MCF 10A (cell line): ENCODE measurements at places on chromosomes 2 and 18. TPM values are rescaled to one million over a fixed set of nuclear protein-coding genes. Genes with fewer than 3 reads are reported as not detected.
A peak's percentile ranks its signal among the peaks of the same experiment; 100 is the strongest.

The TSN gene
- 60.7 and 78.2 TPM in 2 replicates for total RNA-seq

The NETO1 gene
- 0.82 TPM in 1 of 2 replicates, not detected in the other for total RNA-seq

The GAD1 gene
- total RNA-seq: 1.6 and 2.5 TPM in 2 replicates

The LYG1 gene
- 0.42 and 1.2 TPM in 2 replicates for total RNA-seq

The PPP1R1C gene
- not detected in 2 replicates for total RNA-seq

The C18orf32 gene
- 28.9 and 45.2 TPM in 2 replicates for total RNA-seq

The CAB39 gene
- 76.9 and 91.7 TPM in 2 replicates for total RNA-seq

The GALNT14 gene
- total RNA-seq: 4.6 and 6.8 TPM in 2 replicates

The ARMC9 gene
- total RNA-seq: 16.5 and 19.8 TPM in 2 replicates

The PLEKHA3 gene
- 29.8 and 43.4 TPM in 2 replicates for total RNA-seq

The LONRF2 gene
- total RNA-seq: not detected in 2 replicates

The NHEJ1 gene
- 7.5 and 11.5 TPM in 2 replicates for total RNA-seq

The POTEC gene
- not detected in 2 replicates for total RNA-seq

The STPG4 gene
- total RNA-seq: 0.83 TPM in 1 of 2 replicates, not detected in the other

DNA sequence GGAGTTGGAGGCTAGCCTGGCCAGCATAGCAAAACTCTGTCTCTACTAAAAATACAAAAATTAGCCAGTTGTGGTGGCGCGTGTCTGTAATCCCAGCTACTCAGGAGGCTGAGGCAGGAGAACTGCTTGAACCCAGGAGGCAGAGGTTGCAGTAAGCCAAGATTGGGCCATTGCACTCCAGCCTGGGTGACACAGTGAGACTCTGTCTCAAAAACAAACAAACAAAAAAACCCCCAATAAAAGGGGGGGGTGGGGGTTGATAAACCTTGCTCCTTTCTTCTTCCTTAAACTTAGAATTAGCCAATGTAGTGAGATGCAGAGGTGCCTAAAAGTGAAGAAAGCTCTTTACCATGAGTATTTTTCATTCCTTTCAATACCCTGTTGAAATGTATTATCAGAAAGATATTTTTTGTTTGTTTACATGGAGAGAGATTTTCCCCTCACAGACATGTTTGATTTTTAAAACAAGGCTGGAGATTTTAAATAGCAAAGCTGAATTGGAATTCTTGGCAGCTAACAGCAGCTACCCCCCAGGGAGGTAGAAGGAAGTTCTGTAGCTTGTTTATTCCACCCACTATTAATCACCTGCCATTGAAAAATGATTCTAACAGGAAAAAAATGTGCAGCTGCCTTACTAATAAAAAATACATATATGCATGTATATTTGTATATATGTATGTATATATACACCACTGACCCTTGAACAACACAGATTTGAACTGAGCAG is 48.6 kb downstream of the GYPC start:
- H3K27me3 ChIP-seq: peaks cover 1% of the 10 kb centered on the region
- no peaks in the 10 kb centered on the region for H3K36me3 ChIP-seq
- DNase-seq: no peak
- no peak overlapping the region for H3K4me3 ChIP-seq

DNA sequence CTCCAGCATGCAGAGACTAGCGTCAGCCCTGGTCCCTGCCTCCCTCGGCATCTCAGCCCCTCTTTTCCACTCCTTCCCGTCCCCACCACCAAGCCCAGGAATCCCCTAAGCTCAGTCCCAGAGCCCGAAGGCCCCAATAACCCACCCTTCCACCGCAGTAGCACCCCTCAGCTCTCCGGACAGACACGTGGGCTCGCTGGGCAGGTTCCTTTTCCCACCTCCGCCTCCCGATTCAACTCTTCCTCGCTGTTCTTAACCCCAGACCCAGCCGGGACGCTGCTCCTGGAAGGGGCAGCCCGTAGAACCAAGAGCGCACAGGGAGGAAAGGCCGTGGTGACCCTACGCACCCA is 1.4 kb downstream of the IHH start:
- no peaks in the 10 kb centered on the region for H3K4me1 ChIP-seq
- H3K27ac ChIP-seq: no peak overlapping the region
- no peak overlapping the region for H3K4me3 ChIP-seq
- DNase-seq: no peak
- H3K27me3 ChIP-seq: peaks cover 69% of the 10 kb centered on the region

- no peaks in the 10 kb centered on the region for H3K4me1 ChIP-seq
- H3K4me3 ChIP-seq: no peak overlapping the region
- no peak for DNase-seq
Measured at GRCh38 chr2:200219309-200220113, 87.0 kb upstream of the SPATS2L start.

GRCh38 chr2:97999536-97999935 is 3.8 kb upstream of the TMEM131 start:
- DNase-seq: no peak
- H3K27me3 ChIP-seq: no peaks in the 10 kb centered on the region
- H3K27ac ChIP-seq: no peak overlapping the region

DNA sequence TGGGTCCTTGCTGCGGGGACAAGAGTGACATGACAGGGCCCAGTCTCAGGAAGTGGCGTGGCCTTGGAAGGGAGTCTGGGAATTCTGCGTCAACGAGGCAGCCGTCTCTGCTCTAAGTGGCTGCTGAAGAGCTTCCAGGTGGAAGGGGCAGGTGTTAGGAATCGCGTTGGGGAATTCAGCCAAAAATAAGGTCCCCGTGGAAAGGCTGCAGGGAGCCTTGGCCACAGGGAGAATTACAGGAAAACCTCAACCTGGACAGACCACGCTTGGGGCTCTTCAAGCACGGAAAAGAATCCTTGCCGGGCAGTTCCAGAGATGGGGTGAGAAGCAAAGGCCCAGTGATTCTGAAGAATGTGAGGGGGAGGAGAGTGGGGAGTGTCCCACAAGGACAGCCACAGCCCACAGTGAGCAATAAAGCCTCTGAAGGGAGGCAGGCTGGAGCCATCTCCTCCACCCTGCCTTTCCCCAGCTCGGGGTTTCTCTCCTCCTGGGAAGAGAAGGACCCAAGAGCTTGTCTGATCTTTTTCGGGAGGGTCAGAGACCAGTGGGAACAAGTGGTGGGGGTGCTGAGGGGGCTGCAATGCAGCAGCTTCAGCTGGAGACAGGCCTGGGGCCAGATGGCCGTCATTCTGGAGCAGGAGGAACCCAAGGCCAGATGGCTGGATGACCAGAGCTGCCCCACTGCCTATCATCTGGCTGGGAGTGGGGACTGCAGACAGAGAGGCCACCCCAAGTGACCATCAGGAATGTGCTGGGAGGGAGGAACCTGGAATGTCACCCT is 106.4 kb upstream of the SMAD2 start:
- no peak for DNase-seq
- H3K27ac ChIP-seq: no peak overlapping the region
- no peak overlapping the region for H3K4me3 ChIP-seq
- H3K27me3 ChIP-seq: no peaks in the 10 kb centered on the region
- H3K36me3 ChIP-seq: no peaks in the 10 kb centered on the region

DNA sequence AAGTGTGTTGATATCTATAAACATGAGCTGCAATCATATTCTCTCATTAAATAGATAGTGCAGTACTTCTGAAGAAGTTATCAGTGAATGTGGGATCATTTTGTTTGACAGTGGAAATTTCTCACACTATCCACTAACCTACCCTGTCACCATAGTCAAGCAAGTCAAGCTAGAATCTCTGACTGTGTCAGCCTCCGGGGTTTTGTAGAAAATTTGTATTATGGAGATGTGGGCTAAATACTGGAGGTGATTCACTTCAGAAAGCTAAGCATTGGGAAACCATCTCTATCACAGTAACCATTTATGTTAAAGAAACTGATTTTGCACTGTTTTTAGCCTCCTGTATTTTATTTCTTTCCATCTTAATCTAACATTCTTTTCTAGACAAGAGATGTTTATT is 126.6 kb upstream of the CREB1 start:
- DNase-seq: no peak
- H3K36me3 ChIP-seq: no peaks in the 10 kb centered on the region
- H3K27ac ChIP-seq: no peak overlapping the region
- H3K4me3 ChIP-seq: no peak overlapping the region
- H3K4me1 ChIP-seq: peaks cover 6% of the 10 kb centered on the region

DNA sequence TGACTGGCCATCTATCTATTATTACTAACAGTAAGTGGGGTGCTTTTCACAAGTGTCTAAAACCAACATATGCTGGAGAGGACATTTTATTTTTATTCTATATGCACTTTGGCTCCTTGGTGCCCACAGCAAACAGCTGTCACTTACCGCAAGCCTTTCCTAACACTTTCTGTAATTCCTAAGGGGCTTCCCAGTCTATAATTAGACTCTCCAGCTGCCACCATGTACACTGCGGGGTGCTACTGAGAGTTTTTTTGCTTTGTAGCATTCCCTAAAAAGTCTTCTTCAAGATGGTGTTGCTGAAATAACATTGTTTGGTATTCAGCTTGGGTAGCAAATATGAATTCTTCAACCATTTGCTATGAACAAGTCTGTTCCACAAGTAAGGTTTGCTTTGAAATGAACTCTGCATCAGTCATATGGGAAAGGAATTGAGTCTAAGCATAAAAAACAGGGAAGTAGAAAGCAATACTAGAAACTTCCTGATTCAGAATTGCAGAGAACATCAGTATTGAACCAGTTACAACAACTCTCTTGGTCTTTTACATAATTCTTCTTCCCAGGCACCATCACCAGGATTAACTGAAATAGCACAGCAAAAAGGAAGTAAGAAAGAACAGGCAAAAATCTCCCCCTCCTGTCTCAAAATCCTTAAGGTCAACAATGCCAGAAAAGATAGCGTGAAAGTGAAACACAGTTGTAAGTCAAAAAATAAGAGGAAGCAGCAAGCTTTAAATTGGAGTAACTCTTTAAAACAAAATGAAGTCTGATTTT is 28.6 kb downstream of the EPB41L3 start:
- DNase-seq: no peak
- H3K27ac ChIP-seq: no peak overlapping the region
- peaks cover 13% of the 10 kb centered on the region for H3K4me1 ChIP-seq

- peak; percentile 3 for DNase-seq
- H3K4me1 ChIP-seq: peaks cover 7% of the 10 kb centered on the region
- no peak overlapping the region for H3K4me3 ChIP-seq
- no peaks in the 10 kb centered on the region for H3K27me3 ChIP-seq
- no peaks in the 10 kb centered on the region for H3K36me3 ChIP-seq
Measured at GRCh38 chr2:23487735-23488492, 102.9 kb downstream of the KLHL29 start.

DNA sequence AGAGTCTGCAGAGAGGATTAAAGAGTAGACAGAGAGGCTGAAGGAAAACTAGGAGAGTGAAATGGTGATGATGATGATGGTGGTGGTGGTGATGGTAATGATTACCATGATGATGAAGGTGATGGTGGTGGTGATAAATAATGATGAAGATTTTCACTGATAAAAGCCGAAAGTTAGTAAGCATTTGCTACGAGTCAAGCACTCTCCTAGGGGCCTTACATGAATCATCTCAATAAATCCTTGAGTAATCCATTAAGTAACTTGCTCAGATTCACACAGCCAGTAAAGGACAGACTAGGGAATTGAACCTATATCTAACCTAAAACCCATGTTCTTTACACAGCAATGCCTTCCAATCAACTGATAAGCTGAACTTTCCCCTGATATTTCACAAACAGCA is 106.7 kb upstream of the PGAP1 start:
- no peak overlapping the region for H3K27ac ChIP-seq
- DNase-seq: no peak
- H3K4me1 ChIP-seq: no peaks in the 10 kb centered on the region
- H3K4me3 ChIP-seq: no peak overlapping the region
- H3K36me3 ChIP-seq: no peaks in the 10 kb centered on the region

DNA sequence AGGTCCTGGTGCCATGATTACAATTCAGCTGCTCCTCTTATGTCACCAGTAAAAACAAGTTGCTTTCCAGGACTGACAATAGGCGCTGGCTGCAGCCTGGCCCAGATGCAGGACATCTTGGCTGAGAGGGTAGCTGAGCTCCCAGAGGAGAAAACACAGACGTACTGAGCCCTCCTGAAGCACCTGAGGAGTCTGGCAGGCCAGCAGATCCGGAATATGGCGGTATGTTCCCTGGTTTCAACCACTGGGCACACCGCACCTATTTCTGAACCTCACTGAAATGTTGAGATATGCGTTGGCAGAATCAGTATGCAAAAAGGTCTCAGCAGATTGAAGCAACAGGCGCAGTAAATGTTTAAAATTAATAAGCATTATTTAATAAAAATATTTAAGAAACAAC is 73.1 kb upstream of the BZW1 start:
- no peaks in the 10 kb centered on the region for H3K4me1 ChIP-seq
- no peak overlapping the region for H3K4me3 ChIP-seq
- H3K36me3 ChIP-seq: no peaks in the 10 kb centered on the region
- no peak for DNase-seq
- no peaks in the 10 kb centered on the region for H3K27me3 ChIP-seq

- peaks cover 34% of the 10 kb centered on the region for H3K4me1 ChIP-seq
- H3K4me3 ChIP-seq: no peak overlapping the region
- no peak for DNase-seq
- H3K27me3 ChIP-seq: no peaks in the 10 kb centered on the region
Measured at GRCh38 chr18:51430538-51430937, 233.1 kb upstream of the MEX3C start.

DNA sequence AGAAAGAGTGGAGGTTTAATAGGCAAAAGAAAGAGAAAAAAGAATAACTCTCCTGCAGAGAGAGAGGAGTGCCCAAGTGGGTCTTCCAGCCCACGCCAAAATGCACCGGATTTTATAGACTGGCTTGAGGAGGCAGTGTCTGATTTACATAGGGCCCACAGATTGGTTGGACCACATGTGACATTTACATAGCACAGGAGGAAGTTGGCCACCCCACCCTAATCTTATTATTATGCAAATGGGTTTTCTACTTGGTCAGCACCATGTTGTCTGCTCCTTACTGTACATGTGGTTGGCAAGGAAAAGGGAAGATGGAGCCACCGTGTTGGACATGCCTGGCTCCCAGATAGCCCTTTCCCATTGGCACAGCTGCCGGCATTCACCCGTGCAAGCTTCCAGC is 56.8 kb downstream of the SP110 start:
- H3K36me3 ChIP-seq: no peaks in the 10 kb centered on the region
- no peaks in the 10 kb centered on the region for H3K27me3 ChIP-seq
- no peak overlapping the region for H3K4me3 ChIP-seq

DNA sequence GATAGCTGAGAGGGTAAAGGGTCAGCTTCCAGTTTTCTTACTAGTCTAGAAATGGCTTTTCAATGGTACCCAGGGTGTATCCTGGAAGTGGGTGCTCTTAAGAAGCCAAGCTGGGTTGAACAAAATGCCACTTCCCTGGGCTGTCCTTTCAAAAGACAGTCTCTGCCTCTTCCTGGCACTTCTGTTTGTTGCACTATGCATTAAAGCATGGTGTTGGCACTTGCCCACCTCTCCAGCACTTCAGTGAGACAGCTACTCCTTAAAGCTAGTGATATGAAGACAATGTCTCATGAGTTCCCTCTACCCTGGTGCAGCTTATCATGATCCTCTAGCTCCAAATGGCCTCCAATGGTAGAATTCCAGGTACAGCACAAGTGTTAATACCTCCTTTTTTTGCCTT is 74.3 kb upstream of the IGFBP5 start:
- no peak overlapping the region for H3K27ac ChIP-seq
- no peak overlapping the region for H3K4me3 ChIP-seq
- H3K36me3 ChIP-seq: no peaks in the 10 kb centered on the region
- H3K4me1 ChIP-seq: peaks cover 4% of the 10 kb centered on the region
- H3K27me3 ChIP-seq: peaks cover 10% of the 10 kb centered on the region
- DNase-seq: no peak

- H3K4me3 ChIP-seq: no peak overlapping the region
- H3K4me1 ChIP-seq: peaks cover 37% of the 10 kb centered on the region
- no peak overlapping the region for H3K27ac ChIP-seq
Measured at GRCh38 chr2:191870744-191871143, 23.9 kb upstream of the CAVIN2 start.
